ENCODE measurements at places on chromosomes 7 and 10. TPM values are rescaled to one million over a fixed set of nuclear protein-coding genes. Genes with fewer than 3 reads are reported as not detected.

DNA sequence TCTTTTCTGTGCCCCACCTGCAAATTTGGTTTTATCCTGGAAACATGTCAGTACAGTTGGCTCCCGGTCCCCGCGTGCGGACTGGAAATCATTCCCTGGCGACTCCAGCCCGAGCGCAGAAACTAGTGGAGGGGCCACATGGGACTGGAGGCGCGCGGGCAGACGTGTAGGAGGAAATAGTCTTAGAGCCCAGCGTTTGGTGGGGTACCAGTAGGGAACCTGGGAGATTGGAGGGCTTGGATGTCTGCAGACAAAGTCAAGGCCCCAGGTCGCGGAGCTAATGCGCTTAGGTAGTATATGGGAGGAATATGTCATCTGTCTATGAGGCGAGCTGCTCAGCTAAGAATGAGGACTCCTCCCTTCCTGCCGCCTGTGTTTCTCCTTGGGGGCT is 1.3 kb downstream of the GALNT17 start:
- no peak for DNase-seq

DNA sequence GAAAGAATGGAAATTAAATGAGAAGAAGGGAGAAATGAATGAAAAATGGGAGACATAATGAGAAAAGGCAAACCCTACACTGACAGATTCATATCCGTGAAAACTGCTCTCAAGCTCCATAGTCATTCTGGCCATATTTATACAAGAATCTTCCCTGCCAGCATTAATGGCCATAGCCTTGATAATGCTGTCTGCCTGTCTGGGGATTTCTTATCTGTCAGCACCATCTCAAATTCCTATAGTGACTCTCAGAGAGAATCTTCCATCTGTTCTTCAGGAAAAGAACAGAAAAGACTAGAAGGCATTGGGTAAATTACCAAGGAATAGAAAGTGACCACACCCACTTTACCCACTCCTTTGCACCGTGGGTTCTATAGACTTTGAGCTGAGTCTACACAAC is 295.9 kb downstream of the PLXNA4 start:
- DNase-seq, result no peak

DNA sequence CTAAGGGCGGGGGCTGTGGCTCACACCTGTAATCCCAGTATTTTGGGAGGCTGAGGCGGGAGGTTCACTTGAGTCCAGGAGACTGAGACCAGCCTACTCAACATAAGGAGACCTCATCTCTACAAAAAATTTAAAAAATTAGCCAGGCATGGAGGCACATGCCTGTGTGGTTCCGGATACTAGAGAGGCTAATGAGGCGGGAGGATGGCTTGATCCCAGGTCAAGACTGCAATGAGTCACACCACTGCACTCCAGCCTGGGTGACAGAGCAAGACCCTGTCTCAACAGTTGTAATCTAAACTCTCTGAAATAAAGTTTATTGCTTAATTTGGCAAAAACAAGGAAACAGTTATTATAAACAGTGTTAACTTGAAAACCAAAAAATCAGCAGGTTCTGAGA is 123.3 kb downstream of the USP6NL start:
- no peak for DNase-seq

DNA sequence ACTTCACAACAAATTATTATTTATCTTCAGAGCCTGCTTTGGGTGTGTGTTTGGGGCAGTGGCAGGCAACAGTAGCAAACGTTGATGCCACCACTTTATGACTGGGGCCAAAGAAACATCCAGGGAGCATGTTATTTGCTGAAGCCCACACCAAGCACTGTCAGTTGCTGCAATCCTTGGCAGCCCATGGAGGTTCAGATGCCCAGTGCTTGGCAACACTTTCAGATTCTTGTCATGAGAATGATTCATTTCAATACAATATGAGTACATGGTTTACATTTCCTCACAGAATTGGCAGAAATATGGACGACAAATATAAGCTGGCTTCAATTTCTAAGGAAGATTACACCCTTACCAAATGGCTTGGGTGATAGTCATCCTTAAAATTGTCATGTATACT is 46.5 kb upstream of the GLI3 start:
- DNase-seq, result peak; percentile 27

DNA sequence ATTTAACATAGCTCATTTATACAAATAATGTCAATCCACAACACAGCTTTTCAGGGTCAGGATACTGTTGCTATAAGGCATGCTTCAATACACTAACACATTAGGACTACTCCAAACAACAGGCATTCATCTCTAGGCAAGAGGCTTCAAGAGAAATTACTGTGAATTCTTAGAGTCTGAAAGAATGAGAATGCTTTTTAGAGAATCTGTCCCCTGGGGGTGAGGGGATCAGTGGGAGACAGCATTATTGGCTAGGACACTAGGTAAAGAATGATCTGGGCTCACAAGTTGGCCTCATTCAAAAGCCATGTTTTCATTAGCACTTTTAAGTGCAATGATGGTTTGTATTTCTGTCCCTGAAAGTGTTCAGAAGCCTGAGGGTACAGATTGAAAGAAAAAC is 132.6 kb downstream of the SEMA3D start:
- no peak for DNase-seq

LIPN gene
- not detected for total RNA-seq

TRIM4 gene
- total RNA-seq, result 26.3 TPM

SDHAF3 gene
- total RNA-seq, result 16.0 TPM

VWA2 gene
- total RNA-seq, result not detected
